ENCODE measurements at places on chromosomes 5 and 9. TPM values are rescaled to one million over a fixed set of nuclear protein-coding genes. Genes with fewer than 3 reads are reported as not detected.

WDR41 gene
- polyA plus RNA-seq: 29.0 TPM

TNPO1 gene
- 22.3 TPM for polyA plus RNA-seq

PCDHA9 gene
- not detected for polyA plus RNA-seq

WDR38 gene
- polyA plus RNA-seq: not detected

SLC6A18 gene
- polyA plus RNA-seq: not detected

PCDHGA5 gene
- polyA plus RNA-seq: 0.01 TPM

ENHO gene
- polyA plus RNA-seq: 0.13 TPM

FAM221B gene
- not detected for polyA plus RNA-seq

SEC61B gene
- polyA plus RNA-seq: 340 TPM

NMUR2 gene
- not detected for polyA plus RNA-seq

OCLN gene
- 0.78 TPM for polyA plus RNA-seq

ERMP1 gene
- polyA plus RNA-seq: 6.2 TPM

TBC1D2 gene
- 80.7 TPM for polyA plus RNA-seq

MUSK gene
- not detected for polyA plus RNA-seq

MARCOL gene
- polyA plus RNA-seq: not detected

C9orf50 gene
- not detected for polyA plus RNA-seq

PAEP gene
- polyA plus RNA-seq: not detected

TPM2 gene
- 318 TPM for polyA plus RNA-seq

All from foreskin keratinocyte (primary cell).